ENCODE measurements at places on chromosomes 6 and 20.

DNA sequence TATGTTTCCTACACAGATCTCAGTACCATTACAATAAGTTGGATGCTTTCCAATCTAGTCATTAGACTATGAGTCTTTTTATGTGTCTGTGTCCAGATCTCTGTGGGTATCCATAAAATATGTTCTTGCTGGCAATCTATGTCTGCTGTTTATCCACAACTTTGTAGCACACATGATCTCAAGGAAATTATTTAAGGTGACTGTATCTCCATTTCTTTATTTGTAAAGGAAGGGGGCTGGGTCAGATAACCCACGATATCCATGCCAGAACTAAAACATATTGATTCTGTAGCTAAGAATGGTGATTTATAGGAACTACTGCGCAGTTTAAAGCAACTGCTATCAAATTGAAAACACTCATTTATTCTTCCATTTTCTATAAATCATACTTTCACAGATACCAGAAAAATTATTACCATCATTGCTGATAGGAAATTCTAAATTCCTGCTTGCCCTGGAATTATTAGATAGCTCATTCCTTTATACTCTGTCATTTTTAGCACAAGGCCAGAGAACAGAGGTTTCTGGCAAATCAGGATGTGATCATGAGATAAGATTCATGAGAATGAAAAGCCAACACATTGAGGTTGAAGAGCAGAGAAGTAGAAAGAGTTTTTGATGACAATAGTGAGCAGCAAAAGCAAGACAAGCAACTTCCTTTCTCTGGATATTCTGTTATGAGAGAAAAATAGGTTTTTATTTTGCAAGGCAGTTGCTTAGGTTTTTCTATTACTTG lies 851.4 kb upstream of the CITED2 start:
- no peak for DNase-seq

- DNase-seq = no peak
Observed at GRCh38 chr6:131840936-131841583, 33.2 kb downstream of the ENPP1 start.

GRCh38 chr6:114421199-114421598 lies 78.4 kb upstream of the HS3ST5 start:
- no peak for DNase-seq

DNA sequence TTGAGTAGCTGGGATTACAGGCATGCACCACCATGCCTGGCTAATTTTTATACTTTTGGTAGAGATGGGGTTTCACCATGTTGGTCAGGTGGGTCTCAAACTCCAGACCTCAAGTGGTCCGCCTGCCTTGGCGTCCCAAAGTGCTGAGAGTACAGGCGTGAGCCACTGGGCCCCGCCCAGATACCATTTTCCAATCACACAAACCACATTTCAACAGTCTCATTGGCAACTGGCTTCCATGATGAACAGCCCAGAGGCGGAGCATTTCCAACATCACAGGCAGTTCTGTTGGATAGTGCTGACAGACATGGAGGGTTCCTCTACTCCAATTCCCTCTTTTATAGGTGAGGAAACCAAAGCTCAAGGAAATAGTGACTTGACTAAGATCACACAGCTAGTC lies 43.9 kb upstream of the PLCB4 start:
- no peak for DNase-seq

DNA sequence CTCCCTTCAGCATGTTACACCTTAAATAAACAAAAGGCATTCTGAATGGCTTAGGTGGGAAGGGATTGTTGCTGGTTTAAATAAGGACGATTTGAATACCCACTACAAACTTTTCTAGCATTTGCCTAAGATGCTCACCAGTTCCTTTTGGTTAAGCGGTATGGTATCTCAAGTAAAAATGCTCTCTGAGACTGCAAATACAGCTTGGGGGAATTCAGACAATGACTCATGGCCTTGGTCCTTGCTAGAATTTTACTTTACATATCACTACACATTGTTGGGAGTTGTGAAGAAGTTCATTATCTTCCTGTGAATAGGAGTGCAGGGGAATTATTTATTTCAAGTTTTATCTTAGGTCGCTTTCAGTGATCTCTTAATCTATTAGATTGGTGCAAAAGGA lies 670.7 kb downstream of the UTRN start:
- DNase-seq = no peak

All from C1 segment of cervical spinal cord (tissue), 14 donors.